ENCODE measurements at places on chromosomes 4 and X.
A peak's percentile ranks its signal among the peaks of the same experiment; 100 is the strongest.

GRCh38 chr4:3177905-3178304 is 71.1 kb upstream of the MSANTD1 start:
- DNase-seq: no peak

- DNase-seq: no peak
Observed at GRCh38 chrX:129093706-129094105, 429.6 kb downstream of the SMARCA1 start.

- DNase-seq: no peak
Observed at GRCh38 chr4:85102606-85103005, 136.1 kb upstream of the WDFY3 start.

- DNase-seq: no peak
Observed at GRCh38 chr4:87080462-87080861, 140.0 kb downstream of the KLHL8 start.

DNA sequence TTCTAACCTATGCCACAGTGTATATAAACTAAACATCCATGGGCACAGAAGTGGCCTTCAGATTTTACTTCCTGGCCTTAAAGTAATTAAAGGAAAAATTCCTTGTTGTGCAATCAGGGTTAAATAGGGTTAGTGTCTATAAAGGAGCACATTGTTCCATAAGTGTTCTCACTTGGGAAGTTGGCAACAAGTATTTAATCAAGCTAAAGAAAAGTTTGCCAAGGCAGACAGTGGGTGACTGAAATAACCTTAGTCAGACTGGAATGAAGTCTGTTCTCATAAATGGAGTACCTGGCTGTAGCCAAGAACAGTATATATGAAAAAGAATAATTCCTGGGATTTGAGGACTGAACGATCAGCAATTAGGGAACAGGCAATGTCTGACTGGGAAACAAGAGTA is 213.6 kb downstream of the HTR2C start:
- no peak for DNase-seq

GRCh38 chrX:31036895-31037294 is 34.9 kb downstream of the FTHL17 start:
- DNase-seq: peak; percentile 8

- DNase-seq: no peak
Observed at GRCh38 chr4:10746371-10747171, 62.0 kb upstream of the CLNK start.

DNA sequence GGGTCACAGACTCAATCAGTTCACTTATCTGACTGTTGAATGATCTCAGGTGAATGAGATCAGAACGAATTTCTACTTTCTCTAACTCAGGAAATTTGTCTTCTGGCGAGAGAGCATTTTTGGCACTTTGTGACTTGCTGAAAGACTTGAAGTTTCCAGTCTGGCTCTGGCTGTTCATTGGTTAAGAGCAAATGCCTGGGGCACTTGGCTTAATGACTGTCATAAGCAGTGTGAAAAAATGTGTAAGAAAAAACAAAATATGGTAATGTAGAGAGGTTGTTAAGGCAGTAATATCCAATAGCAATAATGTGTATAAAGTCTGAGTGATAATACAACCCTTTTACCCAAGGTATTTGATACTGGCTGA is 71.3 kb upstream of the PGRMC2 start:
- no peak for DNase-seq

DNA sequence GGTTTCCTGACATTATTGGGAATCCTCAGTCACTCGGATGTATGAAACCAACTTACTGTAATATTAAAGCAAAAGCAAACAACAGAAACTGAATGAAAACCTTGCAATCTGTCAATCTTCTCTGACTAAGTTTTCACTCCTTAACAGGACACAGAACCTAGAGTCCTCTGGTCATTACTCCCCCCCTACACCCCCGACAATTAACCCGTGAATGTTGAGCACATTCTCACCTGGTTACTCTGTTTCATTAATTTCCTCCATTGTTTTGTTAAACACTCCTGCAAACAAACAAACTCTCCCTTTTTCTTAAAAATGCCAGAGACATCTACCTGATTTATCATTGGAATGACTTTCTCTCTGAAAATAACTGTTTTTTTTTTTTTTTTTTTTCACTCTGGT is 469.0 kb upstream of the PRKX start:
- no peak for DNase-seq

GRCh38 chrX:98067611-98068010 is 1183.9 kb downstream of the RPA4 start:
- no peak for DNase-seq

DNA sequence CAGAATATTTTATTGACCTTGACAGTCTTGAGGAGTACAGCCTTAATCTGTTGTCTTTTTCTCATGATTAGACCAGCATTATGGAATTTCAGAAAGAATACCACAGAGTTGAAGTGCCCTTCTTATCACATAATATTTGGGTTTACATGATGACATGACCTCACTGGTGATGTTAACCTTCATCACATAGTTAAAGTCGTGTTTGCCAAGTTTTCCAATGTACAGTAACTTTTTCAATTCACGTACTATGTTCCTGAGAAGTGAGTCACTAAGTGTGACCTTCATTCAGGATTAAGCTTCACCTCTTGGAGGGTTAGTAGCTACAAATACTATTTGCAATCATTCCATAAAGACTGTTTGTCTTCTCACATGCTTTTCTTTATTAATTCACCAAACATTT is 52.1 kb downstream of the RAB40A start:
- DNase-seq: no peak

GRCh38 chr4:159360549-159360948 is 257.7 kb downstream of the RAPGEF2 start:
- no peak for DNase-seq

DNA sequence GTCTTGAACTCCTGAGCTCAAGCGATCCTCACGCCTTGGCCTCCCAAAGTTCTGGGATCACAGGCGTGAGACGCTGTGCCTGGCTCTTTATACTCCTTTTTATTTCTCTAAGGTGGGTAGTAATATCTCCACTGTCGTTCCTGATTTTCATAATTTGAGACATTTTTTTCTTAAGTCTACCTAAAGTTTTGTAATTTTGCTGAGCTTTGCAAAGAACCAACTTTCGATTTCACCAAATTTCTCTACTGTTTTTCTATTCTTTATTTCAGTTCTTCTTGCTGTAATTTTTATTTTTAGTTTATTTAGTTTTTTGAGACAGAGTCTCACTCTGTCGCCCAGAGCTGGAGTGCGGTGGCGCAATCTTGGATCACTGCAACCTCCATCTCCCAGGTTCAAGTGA is 70.4 kb upstream of the CITED1 start:
- DNase-seq: no peak

DNA sequence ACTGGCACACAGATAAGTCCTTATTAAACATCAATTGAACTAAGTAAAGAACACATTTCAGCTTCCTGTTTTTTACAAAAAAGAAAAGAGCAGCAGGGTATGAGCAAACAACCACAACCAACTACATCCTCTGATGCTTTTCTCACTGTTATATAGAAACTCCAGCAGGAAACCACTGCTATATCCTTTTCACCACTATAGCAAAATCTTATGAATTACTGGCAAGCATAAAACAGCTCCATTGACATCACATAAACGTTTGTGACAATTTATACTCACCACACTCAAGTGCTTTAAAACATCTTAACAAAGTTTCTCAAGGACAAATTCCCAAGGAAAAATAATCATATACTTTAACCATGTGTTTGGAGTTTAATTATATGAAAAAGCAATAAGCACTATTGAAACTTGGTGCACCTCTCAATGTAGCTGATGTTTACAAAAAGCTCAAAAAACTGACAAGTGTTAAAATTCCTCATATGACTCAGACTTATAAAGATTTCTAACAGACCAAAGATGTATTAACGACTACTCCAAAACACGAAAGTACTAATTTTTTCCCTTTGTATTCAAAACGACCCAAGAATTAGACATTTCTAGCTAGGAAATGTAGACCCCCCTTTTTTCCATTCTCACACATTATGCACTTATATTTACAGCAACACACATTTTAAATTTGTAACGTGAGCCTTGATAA is 12.9 kb downstream of the GPRIN3 start:
- DNase-seq: peak; percentile 9

- no peak for DNase-seq
Observed at GRCh38 chrX:122565952-122566351, 618.1 kb upstream of the GRIA3 start.

- DNase-seq: no peak
Observed at GRCh38 chr4:13084210-13084609, 399.9 kb downstream of the RAB28 start.

- no peak for DNase-seq
Observed at GRCh38 chr4:53844133-53844532, 220.3 kb downstream of the CHIC2 start.

DNA sequence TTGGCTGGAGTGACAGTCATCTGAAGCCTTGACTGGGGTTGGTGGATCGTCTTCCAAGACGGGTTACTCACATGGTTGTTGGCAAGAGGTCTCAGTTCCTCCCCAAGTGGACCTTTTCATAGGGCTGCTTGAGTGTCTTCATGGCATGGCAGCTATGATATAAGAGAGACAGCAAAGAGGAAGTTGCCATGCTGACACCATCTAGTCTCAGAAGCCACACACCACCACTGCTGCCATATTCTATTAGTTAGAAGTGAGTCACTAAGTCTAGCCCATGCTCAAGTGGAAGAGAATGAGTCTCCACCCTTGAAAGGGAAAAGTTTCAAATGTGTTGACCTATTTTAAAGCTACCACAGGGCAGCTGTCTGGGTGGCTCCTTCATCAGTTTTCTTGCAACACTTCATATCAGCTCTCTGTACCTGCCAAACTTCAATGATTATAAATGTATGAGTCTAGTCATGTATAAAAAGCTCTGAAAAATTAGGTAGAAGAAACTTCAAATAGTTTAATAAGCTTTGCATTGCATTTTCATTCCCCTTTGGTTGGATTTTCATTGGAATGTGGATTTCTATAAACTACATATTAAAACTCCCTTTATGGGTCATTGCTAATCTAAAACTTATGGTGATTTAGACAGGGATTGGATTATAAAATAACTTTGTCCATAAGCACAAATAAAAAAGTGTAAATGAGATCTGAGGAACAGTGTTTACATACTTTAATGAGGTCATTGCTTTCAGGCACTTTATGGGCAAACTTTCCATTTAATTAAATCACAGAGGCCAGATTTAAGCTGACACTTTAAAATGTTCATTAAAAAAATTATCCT is 68.0 kb upstream of the ATXN3L start:
- DNase-seq: no peak

DNA sequence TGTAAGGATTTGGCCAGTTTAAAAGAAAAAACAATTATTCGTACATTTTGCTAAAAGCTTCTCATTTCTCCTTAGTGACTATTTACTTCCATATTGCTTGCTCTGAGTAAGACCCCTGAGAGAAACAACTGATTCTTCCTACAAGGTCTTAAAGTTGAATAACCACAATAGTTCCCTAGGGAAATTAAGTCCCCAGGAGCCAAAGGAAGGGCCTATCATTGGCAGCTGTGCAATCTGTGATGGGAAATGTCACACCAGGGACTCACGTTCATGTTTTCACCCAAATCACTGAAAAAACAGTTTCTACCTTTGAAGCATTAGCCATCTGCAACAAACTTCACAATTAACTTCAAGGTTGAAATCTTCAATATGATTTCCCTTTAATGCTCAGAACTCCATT is 66.7 kb downstream of the JADE1 start:
- no peak for DNase-seq

GRCh38 chr4:168183717-168184571 is 91.6 kb downstream of the ANXA10 start:
- DNase-seq: peak; percentile 9

DNA sequence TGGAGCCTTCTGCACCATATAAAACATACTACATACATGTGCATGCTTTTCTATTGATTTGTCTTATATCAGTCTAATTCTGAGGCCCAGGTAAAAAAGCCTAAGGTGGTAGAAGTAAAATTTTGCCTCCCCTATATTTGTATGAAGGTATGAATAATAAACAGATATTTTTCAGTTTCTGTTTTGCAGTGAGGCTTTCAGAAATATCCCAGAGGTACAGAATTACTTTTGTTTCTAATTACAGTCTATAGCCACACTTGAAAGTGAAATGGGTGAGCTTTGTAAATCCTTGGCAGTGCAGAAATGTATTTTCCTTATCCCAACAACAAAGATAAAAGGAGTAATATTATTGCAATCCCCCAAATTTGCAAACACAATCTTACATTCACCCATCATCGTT is 59.5 kb downstream of the DDX60 start:
- no peak for DNase-seq

DNA sequence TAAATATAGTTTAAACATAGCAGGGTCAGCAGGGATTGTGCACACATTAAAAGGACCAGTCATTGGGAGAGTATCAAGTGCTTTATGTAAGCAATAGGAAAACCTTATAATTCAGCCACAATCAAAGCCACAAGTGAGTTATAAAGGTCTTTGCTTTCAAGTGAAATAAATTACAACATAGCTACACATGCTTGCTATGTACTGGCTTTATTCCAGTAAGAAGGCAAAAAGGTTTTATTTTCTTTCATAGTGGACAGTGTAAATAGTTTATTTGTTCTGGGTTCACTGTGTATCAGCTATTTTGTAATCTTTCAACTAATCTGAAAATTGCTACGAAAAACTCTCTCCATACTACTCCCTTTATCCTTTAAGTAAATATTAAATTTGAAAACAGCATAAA is 691.4 kb downstream of the PCDH7 start:
- no peak for DNase-seq

GRCh38 chr4:6907658-6908191 is 1.9 kb upstream of the TBC1D14 start:
- no peak for DNase-seq

DNA sequence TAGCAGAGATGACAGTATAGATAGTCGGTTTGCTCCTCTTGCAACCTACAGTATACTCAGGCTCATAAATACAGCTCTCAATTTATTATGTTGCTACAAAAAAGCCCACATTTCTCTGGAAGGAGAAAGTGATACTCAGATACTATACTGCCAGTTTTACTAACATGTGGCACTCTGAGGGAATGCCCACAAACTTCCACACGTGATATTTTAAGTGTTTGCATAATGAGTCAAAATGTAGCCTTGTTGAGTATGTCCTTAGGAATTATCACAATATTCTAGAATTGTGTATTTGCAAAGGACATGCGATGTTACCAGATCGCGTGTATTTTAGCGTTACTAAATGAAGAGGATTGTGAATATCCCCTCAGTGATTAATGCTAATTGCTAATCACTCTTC is 929.1 kb downstream of the STIM2 start:
- no peak for DNase-seq

GRCh38 chr4:61896634-61897033 is 696.5 kb downstream of the ADGRL3 start:
- DNase-seq: no peak

- DNase-seq: no peak
Observed at GRCh38 chr4:74338792-74339333, 26.1 kb upstream of the EREG start.

DNA sequence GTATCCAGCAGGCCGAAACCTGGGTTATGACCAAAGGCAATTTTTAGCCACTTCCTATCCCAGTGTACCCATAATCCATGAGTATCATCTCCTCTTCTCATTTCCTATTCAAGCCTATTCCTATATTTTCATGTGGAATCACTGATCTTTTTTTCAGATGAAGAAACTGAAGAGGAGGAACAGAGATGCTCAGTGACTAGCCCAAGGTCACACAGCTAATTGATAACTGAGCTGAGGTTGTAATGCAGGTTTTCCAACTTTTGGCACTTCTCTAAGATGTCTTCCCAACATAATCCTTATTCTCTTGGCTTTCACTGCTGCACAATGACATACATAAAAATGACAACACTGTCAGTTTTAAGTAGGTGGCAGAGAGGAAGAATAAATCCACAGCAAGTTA is 15.3 kb downstream of the GRIA3 start:
- no peak for DNase-seq
